ENCODE measurements at places on chromosomes 6 and 20.

DNA sequence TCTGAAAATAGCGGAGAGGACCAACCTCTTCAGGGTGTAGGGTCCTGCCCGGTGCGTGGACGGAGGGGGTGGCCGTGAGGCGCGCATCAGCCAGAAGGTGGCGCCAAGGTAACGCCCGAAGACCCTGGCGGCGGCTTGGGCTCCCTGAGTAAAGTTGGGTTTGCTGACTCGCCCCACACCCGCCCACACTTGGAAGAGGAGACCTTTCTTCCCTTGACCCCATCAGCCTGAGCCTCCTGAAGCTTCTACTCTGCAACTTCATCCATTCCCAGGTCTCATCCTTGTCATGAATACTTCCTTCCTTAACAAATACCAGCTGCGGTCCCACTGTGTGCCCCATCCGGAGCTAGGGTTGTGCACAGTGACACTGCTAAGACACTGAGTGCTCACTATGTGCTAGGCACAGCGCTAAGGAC lies 14.6 kb downstream of the CD40 start:
- DNase-seq, result peak; percentile 74

GRCh38 chr20:50108556-50109235 lies 4.3 kb downstream of the UBE2V1 start:
- no peak for DNase-seq

DNA sequence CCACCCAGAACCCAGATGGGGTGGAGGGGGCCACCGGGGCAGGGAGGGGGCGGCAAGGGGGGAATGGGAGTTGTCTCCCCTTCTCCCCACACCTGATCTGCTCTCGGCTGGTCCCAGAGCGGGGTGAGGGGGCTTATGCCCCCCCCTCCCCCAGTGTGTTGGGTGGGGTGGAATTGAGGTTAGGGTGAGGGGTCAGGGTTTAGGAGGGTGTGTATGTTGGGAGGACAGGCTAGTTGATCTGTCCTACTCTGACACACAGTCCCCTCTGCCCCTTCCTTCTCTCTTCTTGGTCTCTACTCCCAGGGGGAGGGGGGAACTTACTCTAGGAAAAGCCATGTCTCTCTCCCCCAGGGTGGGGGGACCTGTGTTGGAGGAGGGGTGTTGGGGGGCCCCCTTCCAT lies 1.9 kb upstream of the ZBTB9 start:
- DNase-seq, result peak; percentile 19

DNA sequence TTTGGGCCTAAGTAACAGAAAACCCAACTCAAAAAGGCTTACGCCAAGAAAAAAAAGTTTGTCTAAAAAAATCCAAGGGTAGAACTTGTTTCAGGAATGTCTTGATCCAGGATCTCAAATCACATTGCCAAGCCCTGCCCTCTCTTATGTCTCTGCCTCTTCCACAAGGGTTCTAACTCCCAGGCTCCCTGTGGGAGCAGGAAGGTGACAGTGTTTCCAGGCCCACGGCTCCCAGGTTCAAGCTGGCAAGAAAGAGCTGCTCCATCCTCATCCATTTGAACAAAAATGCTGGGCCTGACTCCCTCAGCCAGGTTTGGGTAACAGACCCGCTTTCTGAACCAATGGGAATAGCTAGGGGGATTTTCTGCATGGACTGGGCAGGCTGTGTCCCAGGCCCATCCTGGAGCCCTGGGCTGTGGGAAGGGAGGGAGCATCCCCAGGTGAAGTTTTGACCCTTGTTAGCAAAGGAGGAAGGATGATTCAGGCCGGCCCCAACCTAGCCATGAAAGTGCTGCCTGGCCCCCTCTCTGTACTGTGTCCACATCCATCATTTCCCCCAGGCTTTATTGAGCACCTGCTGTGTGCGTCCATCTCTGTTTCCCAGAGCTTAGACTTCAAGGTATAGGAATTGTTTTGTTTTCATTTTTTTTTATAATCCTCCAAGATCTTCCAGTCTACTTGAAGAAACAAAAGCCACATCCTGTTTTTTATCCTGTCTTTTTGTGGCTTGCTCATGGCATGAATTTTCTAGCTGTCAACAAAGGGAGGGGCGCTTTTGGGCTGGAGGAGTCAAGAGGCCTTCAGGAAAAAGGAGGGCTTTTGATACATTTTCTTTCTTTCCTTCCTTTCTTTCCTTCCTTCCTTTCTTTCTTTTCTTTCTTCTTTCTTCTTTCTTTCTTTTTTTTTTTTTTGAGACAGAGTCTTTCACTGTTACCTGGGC lies 159.8 kb downstream of the TFAP2C start:
- DNase-seq, result no peak

DNA sequence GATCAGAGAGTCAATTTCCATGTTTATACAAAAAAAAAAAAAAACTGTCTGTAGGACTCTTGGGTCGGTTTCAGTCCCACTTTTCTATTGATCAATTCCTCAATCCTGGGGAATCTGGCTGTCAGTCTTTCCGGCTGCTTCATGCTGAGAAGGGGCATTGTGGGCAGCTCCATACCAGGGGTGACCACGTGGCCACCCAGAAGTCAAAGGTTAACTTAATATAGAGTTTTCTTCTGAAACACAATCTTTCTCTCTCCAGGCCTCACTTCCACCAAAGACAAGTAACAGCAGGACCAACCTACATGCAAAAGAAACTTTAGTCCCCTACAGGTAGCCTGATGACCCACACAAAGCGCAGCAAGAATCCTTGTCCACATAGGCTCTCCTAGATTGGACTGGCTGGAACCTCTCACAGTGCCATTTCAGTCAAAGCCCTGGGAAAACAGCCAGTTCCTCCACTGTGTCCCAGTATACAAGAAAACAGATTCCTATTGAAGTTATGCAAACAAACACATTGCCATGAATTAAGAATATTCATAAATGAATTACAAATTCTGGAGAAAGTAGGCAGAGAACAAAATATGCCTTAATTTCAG lies 18.5 kb upstream of the SERPINB9 start:
- no peak for DNase-seq
